Activated T-helper 1 cell treated with Interleukin-2 at 50 U/mL for 16 hours (primary cell): ENCODE measurements at places on chromosomes 11 and 22.
A peak's percentile ranks its signal among the peaks of the same experiment; 100 is the strongest.

GRCh38 chr11:26719998-26720397 lies 1.9 kb downstream of the SLC5A12 start:
- no peak for DNase-seq

DNA sequence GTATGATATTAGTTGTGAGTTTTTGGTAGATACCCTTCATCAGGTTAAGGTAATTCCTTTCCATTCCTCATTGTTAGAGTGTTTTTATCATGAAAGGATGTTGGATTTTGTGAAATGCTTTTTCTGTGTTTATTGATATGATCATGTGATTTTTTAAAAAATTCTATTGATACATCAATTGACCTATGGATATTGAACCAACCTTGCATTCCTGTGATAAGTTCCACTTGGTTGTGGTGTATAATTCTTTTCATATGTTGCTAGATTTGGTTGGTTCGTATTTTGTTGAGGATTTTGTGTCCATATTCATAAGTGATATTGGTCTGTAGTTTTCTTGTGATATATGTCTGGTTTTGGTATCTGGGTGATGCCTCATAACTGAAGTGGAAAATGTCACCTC lies 6.7 kb downstream of the ANKRD13D start:
- DNase-seq = no peak

GRCh38 chr11:70333261-70333660 lies 62.8 kb downstream of the PPFIA1 start:
- no peak for DNase-seq

DNA sequence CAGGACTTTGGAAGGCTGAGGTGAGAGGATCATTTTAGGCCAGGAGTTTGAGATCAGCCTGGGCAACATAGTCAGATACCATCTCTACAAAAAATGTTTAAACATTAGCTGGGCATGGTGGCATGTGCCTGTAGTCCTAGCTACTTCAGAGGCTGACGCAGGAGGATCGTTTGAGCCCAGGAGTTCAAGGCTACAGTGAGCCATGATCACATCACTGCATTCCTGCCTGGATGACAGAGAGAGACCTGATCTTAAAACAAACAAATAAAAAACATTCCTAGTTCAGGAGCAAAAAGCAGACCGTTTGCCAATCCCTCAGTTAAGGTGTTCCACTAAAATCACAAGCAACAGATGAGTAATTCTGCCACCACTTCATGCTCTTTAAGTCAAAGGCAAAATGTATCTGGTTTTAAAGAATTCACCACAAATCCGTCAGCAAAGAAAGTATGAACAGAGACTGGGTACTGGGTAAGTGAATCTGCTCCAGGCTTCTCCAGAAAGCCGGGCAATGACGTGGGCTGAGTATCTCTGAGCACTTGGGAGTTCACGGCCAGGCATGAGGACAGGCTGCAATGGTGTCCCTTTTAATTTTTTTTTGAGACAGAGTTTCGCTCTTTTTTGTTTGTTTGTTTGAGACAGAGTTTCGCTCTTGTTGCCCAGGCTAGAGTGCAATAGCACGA lies 19.5 kb downstream of the CLTCL1 start:
- DNase-seq = no peak

DNA sequence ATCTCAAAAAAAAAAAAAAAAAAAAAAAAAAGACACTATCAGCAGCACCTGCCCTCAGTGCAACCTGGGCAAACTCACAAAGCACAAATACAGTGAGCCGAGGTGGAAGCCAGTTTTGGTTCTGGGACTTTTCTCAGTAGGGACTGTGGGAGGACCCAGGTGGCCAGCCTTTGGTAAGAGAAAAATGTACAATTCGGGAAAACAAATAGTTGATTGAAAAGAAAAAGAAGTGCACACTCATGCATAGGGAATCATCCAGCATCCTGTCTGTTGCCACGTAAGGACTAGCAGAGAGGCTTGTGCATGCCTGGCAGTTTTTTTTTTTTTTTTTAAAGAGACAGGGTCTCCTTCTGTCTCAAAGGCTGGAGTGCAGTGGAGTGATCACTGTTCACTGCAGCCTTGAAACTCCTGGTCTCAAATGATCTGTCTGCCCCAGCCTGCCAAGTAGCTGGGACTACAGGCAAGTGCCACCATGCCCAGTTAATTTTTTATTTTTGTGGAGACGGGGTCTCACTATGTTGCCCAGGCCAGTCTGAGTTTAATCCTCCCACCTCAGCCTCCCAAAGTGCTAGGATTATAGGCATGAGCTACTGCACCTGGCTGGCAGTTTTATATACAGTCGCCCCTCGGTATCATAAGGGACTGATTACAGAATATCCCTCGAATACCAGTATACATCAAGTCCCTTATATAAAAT lies 36.7 kb downstream of the TPST2 start:
- DNase-seq = no peak

DNA sequence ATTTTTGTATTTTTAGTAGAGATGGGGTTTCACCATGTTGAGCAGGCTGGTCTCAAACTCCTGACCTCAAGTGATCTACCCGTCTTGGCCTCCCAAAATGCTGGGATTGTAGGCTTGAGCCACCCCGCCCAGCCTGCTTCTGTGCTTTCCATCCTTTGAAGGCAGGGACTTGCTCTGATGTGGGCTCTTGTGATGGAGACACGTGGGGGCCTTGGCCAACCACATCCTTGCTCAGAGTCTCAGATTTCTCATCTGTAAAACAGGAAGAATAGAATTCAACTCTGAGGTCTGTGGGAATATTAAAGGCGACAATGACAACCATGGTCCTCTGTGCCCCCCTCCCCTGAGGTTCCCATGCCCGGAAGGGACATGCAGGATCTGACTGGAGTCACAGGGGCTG lies 3.8 kb upstream of the GGA1 start:
- peak; percentile 45 for DNase-seq

DNA sequence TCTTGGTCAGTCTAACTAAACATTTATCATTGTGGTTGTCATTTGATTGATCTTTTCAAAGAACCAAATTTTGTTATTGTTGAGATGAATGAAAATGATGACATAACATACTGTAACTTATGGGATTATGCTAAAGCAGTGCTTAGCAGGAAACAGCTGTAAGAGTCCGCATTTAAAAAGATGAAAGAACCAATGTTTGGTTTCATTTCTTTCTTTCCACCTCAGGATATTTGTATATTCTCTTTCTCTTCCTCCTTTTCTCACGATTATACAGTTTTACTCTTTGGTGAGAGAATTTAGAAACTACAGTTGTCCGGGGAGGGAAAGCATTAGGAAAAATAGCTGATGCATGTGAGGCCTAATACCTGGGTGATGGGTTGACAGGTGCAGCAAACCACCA lies 23.1 kb downstream of the PIH1D2 start:
- DNase-seq = no peak

DNA sequence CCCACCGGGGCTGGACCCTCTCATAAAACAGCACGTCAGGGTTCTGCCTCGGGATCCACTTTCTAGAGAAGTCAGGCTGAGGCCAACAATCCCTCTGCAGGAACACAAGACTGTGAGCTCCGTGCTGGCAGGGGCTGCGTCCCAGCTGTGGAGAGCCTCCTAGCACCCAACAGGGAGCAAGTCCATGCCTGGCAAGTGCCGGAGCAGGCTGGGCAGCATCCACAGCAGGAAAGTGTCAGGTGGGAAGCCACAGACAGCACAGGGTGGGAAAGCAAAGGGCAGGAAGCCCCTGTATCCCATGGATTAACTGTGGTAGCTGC lies 682.3 kb downstream of the TBC1D22A start:
- no peak for DNase-seq

DNA sequence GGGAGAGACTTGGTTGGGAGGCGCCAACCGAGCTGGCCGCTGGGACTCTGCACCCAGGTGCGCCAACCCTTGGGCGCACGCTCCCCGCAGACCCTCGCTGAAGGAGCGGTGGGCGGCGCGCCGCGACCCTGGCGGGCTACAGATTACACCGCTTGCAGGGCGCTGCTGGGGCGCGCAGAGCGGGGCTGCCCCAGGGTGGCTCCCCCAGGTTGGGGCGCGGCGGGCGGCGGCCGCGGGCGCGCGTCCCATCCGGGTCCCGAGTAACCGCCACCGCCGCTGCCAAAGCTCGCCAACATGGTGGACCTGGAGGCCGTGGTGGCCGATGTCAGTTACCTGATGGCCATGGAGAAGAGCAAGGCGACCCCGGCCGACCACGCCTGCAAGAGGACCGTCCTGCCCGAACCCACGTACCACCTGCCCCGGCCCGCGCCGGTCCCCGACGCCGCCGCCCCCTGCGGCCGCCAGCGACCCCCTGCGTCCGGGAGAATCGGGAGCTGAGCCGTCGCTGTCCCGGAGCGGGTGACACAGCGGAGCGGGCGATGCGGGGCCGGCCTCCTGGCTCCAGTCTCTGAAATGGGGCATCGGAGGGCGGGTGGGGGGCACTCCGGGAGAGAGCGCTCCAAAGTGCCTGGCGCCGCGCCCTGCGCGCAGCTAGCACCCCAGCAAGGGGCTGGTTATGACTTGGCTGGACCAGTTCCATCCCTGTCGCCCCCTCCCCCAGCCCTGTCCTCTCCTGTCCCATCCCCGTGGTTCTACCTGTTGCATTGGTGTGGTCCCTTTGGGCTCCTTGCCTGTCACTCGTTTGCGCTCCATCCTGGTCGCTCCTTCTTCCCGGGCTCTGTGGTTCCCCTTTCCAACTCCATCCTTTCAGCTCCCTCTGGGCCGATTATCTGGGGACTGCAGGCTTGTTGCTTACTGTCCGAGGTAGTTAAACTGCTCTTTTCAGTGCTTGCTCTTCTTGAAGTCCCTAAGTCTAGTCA lies 143.3 kb upstream of the GRK3 start:
- DNase-seq = no peak

DNA sequence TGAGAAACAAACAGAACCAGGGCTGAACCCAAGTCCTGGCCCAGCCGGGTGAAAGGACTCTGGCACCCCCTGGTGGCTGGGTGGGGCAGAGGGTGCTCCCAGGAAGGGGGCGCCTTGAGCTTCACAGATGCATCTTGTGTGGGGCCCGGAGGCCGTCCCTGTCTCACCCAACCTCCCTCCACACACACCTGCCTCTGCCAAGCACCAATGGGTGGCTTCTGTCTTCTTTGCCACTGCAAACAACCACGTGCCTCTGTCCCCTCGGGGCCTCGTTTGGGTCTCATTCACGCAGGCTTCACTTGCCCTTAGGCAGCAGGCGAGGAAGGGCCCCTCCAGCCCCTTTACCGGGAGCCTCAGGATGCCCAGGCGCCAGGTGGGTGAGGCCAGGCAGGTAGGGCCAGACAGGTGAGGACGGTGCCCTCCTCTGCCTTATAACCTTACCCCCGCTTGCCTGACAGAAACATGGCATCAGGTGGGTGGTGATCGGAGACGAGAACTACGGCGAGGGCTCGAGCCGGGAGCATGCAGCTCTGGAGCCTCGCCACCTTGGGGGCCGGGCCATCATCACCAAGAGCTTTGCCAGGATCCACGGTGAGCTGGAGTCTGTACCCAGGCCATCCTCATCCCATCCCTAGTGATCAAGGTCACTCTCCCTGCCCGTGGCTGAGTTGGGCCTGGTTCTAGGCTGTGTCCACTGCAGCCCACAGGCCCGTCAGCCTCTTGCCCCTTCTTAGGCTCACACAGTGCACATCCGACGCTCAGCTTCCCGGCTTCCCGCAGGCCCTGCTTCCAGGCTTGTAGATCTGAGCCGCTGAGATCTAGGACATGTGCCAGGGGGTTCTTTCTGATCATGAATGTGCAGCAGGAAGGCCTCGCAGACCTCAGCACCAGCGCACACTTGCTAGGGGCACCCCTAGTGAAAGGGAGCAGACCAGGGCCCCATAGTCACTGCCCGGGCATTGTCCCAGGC lies 17.2 kb downstream of the POLR3H start:
- peak; percentile 55 for DNase-seq

DNA sequence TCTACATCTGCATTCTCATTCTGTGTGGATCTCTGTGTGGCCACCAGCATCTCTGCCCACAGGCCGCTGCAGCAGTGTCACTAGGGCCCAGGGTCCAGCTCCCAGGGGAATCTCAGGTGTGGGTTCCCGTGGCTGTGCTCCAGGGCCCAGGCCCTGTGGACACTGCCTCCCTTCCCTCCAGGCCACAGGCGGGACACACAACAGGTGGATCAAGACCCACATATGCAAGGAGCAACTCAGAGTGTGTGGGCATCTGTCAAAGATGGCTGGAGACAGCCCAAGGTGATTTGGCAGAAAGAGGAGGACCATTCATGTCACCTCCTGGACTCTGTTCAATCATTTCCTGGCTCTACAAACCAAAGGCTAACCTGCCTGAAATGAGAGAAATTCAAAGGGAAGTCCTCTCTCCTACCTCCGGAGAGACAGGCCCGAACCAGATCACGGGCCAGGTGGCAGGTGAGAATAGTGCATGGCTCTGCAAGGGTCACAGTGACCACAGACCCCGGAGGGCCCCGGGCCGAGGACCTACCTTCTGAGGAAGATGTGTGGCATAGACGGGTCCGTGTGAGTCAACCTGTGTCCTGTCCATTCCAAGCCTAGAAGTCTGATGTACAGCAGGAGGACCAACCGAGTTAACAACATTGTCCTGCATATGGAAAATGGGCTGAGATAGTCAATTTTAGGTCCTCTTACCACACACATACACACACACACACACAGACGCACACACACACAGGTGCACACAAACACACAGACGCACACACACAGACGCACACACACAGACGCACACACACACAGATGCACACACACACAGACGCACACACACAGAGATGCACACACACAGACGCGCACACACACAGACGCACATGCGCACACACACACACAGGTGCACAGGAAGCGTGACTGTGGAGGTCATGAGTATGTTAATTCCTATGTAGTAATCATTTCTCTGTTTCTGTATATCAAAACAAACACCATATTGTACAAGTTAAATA lies 1068.5 kb downstream of the BRD1 start:
- DNase-seq = no peak

DNA sequence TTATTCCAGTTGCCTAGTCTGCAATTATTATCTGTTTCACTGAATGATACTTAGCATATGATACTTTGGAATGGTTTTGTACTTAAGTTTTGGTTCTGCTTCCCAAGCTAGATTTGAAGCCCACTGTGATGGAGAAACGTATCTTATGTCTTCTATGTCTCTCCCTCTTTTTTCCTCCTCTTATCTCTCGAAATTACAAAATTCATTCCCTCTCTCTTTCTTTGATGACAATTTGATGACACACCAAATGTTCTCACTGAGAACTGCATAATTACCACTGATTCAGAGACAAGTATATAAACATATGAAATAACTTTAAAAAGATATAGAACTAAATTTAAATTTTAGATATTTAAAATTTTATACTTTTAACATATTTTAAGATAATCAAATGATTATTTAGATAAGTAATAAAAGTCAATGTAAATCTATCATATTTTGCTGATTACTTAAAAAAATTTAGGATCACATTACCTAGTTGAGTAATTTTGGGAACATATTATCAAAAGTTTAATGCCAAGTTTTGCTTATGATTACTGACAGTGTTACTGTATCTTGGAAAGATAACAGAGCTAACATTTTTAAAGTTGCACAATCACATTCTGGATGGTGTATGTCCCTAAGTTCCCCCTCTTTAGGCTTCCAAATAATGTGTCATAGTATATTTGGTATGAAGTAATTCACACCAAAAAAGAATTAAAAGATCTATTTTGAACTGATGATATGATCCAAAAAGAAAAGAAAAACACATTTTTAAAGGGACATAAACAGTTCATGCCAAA lies 255.3 kb downstream of the SBF2 start:
- DNase-seq = no peak

GRCh38 chr11:1889224-1889930 lies 2.3 kb downstream of the PRR33 start:
- DNase-seq = peak; percentile 74

- DNase-seq = no peak
These were observed 31.4 kb downstream of the CBL start for GRCh38 chr11:119237515-119237914.

GRCh38 chr11:1113405-1114201 lies 38.9 kb downstream of the MUC2 start:
- DNase-seq = no peak

GRCh38 chr11:57867966-57868365 lies 106.4 kb downstream of the CTNND1 start:
- DNase-seq = no peak
